ENCODE measurements at places on chromosomes 6 and 20. TPM values are rescaled to one million over a fixed set of nuclear protein-coding genes. Genes with fewer than 3 reads are reported as not detected.

METTL24 gene
- total RNA-seq: 0.09 TPM

PPP1R3G gene
- total RNA-seq: 3.8 TPM

GABRR1 gene
- not detected for total RNA-seq

ADGRF4 gene
- 2.7 TPM for total RNA-seq

MCCD1 gene
- not detected for total RNA-seq

EZR gene
- 41.3 TPM for total RNA-seq

HTR1E gene
- total RNA-seq: not detected

SLC4A11 gene
- total RNA-seq: 0.49 TPM

PRR18 gene
- total RNA-seq: not detected

CCR6 gene
- not detected for total RNA-seq

SCGN gene
- not detected for total RNA-seq

ABRACL gene
- 15.8 TPM for total RNA-seq

PACSIN1 gene
- not detected for total RNA-seq

E2F1 gene
- total RNA-seq: 23.7 TPM

TMEM74B gene
- total RNA-seq: not detected

HLA-B gene
- 84.2 TPM for total RNA-seq

FAM83B gene
- 0.09 TPM for total RNA-seq

MEI4 gene
- not detected for total RNA-seq

TINAG gene
- not detected for total RNA-seq

SRSF3 gene
- total RNA-seq: 181 TPM

VNN1 gene
- 0.33 TPM for total RNA-seq

MYCT1 gene
- total RNA-seq: 2.6 TPM

FOXS1 gene
- total RNA-seq: not detected

COL9A1 gene
- not detected for total RNA-seq

L3MBTL1 gene
- total RNA-seq: 13.4 TPM

PRL gene
- total RNA-seq: not detected

CST3 gene
- total RNA-seq: 355 TPM

EFCAB8 gene
- total RNA-seq: not detected

SRSF12 gene
- 0.09 TPM for total RNA-seq

KIF6 gene
- total RNA-seq: 0.08 TPM

MTFR2 gene
- 6.1 TPM for total RNA-seq

HLA-DRA gene
- total RNA-seq: 0.45 TPM

CLPSL2 gene
- not detected for total RNA-seq

PTCRA gene
- total RNA-seq: not detected

VSTM2L gene
- 1.4 TPM for total RNA-seq

GFOD1 gene
- total RNA-seq: 3.0 TPM

IL22RA2 gene
- not detected for total RNA-seq

TMEM170B gene
- total RNA-seq: 1.4 TPM

ZFP57 gene
- total RNA-seq: not detected

SLCO4A1 gene
- 0.72 TPM for total RNA-seq

CTAGE9 gene
- total RNA-seq: not detected

ABHD16B gene
- not detected for total RNA-seq

MYB gene
- 0.54 TPM for total RNA-seq

OPRM1 gene
- total RNA-seq: not detected

SLC2A10 gene
- 37.4 TPM for total RNA-seq

DAAM2 gene
- total RNA-seq: 3.4 TPM

ZSCAN31 gene
- total RNA-seq: 31.2 TPM

SNAI1 gene
- total RNA-seq: 2.7 TPM

ME1 gene
- total RNA-seq: 17.0 TPM

F13A1 gene
- not detected for total RNA-seq

TPMT gene
- 5.2 TPM for total RNA-seq

OOEP gene
- total RNA-seq: not detected

USP49 gene
- 2.7 TPM for total RNA-seq

PPP1R16B gene
- total RNA-seq: 0.33 TPM

SGK2 gene
- 0.09 TPM for total RNA-seq

HLA-DQA2 gene
- not detected for total RNA-seq

PKIB gene
- total RNA-seq: 0.57 TPM

Data from fibroblast of the aortic adventitia (primary cell).